Activated CD4-positive, alpha-beta T cell treated with anti-CD3 and anti-CD28 coated beads for 48 hours (primary cell): ENCODE measurements at places on chromosomes 3 and 15.

DNA sequence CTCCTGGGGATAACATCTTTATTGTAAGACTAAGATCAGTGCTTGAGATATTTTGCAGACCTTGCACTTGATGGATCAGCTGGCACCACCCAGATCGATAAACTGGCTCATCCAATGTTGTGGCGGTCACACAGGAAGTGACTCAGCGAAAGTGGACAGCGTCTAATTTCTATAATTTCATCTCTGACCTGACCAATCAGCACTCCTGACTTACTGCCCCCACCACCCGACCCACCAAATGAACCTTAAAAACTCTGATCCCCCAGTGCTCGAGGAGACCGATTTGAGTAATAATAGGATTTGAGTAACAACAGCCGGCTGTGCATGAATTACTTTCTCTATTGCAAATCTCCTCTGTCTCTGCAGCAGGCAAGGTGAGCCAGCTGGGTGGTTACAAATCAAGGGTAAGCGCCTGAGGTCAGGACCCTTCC lies 62.7 kb upstream of the RNU6-1 start:
- DNase-seq, result no peak

- DNase-seq, result no peak
Measured at GRCh38 chr3:45608885-45609284, 14.3 kb downstream of the LIMD1 start.

DNA sequence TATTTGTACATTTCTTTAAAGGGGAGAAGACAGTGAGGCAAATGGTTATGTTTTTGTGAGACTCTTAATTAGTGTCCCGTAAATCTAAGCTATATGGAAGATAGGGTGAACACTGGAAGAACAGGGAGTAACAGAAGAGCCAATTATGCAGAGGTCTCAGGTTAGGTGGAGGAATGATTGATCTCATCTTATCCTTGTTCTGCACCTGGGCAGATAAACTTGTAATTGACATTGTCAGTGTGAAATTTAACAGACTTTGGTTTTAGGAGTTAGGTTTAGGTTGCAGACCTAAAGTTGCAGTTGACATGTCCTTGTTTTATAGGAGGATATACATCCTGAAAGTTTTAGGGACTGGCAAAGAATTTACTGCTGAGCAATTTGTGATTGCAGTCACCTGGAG lies 3.1 kb upstream of the TWF2 start:
- no peak for DNase-seq

DNA sequence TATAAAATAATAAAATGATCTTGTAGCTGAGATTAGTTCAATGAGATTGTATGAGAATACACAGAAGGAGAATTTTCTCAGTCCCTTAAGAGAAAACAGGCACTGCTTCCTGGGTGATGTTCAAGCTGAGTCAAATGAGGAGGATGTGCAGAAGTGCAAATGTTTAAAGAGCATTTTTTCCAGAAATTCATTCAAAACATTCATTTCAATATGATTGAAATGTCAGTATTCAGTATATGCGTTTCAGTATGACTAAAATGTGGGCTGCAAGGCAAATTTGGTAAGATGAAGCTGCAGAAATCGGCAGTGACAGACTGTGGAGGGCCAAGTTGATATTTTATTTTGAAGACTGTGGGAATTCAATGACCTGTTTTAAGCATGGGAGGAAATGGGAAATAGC lies 19.3 kb upstream of the PYDC2 start:
- no peak for DNase-seq

- DNase-seq, result no peak
Measured at GRCh38 chr3:176296066-176296597, 901.1 kb downstream of the TBL1XR1 start.
